Activated T-helper 1 cell treated with Interleukin-2 at 50 U/mL for 16 hours (primary cell): ENCODE measurements at places on chromosomes 4 and X.

GRCh38 chr4:16721613-16722291 lies 176.7 kb downstream of the LDB2 start:
- DNase-seq: no peak

GRCh38 chr4:147060151-147060931 lies 114.7 kb upstream of the TTC29 start:
- no peak for DNase-seq

GRCh38 chr4:112516066-112516470 lies at the start of gene NEUROG2:
Gene NEUROG2 (minus strand): TSS chr4:112516180. CDS start chr4:112515475, 705 bp downstream.
- DNase-seq: no peak

DNA sequence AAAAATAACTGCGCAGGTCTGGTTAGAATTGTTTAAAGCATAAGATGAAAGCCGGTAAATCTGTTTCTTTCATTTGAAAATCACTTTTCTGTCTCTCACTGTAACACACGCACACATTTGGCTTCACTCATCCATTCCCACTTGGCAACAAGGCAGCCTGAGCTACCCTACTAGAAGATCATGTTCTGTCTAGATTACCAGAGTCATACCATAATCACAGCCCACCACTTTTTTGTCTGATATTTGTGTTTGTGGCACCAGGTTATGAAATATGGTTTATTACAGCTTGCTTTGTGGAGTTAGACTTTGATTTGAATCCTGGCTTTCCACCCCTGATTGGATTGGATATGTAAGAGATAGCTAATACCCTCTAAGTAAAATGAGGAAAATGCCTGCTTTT lies 2.2 kb downstream of the USO1 start:
- no peak for DNase-seq

GRCh38 chr4:22514001-22514400 lies 1.9 kb downstream of the ADGRA3 start:
- DNase-seq: no peak

DNA sequence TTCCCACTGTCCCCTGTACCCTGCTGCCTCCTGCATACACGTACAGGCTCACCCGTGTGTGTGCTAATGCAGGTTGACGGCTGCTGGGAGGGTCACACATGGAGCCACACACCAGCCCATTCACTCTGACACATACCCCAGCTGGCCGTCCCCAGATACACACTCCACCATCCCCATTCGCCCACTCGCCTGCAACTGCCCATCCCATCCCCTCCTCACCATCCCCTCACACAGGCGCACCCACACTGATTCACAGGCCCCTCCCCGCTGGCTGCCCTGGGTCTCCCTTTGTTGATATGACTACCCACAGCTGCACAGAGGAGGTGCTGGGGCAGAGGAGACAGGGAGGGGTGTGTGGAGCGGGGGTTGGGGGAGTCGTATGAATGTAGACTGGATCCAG lies 25.7 kb downstream of the PJA1 start:
- DNase-seq: no peak

- no peak for DNase-seq
Observed at GRCh38 chrX:19070555-19070994, 51.7 kb downstream of the ADGRG2 start.

DNA sequence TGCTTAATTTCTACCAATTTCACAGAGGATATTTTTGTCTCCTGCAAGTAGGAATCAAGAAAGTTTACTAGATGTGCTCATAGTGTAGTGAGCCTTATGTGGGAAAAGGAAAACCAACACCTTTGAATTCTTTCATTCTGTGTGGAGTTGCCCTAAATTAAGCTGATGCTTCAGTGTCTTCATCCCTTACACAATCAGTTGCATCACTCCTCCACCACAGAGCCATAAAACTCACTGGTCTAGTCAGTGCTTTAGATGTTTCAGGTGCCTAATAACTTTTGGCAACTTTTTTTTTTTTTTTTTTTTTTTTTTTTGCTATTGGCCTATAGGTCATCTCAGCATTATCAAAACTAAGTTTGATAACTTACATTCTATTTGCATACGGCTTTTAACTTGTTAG lies 41.5 kb downstream of the HHIP start:
- no peak for DNase-seq

- no peak for DNase-seq
Observed at GRCh38 chr4:144831971-144832370, 186.0 kb downstream of the HHIP start.

DNA sequence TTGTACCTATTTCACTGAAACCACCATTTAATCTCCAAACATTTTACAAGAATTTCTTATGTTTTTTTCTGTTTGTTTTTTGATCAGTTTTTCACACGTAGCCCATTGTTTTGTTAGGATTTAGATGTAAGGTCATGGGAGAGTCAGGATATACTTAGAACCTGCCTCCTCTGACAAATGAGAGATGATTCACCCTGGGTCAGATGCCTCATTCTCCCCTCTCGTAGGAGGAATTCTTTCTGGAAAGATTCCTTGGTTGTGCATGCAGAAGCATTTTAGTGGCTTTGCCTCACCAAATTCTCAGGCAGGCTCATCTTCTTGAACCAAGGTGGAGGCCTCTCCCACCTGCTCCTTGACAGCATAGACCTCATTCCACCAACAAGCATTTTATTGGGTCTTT lies 599.3 kb downstream of the SPRY1 start:
- DNase-seq: no peak

- peak; percentile 7 for DNase-seq
Observed at GRCh38 chr4:183182873-183183725, 84.0 kb downstream of the WWC2 start.

DNA sequence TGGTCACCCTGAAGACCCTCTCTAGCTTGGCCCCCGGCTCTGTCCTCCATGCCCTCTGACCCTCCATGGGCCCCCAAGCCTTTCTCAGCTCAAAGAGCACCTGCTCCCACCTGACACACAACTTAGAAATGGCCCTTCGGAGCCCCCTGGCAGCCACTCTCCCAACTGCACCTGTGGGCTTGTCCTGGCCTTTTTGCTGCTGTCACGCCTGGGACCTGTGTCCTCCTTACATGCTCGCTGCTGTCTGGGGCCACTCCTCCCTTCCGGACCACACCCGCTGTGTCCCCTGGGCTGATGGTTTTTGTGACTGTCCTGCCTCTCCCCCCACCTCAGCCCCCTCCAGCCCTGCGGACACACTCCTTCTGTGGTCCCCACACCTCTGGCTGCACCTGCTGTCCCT lies 106.2 kb upstream of the AFAP1 start:
- DNase-seq: no peak

DNA sequence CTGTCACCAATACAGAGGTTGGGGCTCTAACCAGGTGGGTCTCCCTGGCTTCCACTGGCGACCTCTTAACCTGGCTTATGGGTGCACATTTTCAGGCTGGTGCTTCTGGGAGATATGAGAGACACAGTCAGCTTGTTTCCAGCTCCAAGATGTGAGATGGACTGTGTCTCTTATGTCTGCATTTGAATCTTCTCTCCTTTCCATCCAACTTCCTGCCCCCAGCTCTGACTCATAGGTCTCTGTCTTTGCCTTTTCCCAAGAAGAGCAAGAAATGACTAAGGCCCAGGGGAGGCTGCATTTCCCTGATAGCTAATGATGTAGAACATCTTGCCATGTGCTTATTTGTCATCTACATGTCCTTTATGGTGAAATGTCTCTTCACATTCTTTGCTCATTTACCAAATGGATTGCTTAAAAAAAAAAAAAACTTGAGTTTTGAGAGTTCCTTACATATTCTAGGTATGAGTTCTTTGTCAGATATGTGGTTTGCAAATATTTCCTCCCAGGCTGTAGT lies 3.2 kb upstream of the UXT start:
- no peak for DNase-seq

GRCh38 chr4:25402521-25402920 lies 25.5 kb downstream of the ANAPC4 start:
- DNase-seq: no peak

DNA sequence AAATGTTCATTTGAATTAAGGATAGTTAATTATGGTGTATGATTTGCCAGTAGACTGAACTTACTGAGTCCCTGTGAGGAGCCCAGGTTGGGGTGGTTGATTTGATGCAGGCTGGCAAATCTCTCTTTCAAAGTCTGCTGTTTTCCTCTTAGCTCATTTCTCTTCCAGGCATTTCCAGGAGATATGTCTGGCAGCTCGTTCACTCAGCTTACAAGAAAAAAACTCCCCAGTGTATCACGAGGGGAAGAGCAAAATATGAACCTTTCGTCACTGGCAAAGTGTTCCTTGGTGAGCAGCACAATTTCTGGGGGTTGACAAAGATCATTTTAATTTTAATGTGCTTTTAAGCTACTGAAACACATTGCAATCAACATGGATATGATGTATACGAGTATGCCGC lies 244.2 kb downstream of the CBLL2 start:
- no peak for DNase-seq

GRCh38 chr4:41785665-41786064 lies 37.1 kb upstream of the PHOX2B start:
- DNase-seq: no peak

- DNase-seq: no peak
Observed at GRCh38 chr4:124266721-124267120, 445.8 kb downstream of the ANKRD50 start.

DNA sequence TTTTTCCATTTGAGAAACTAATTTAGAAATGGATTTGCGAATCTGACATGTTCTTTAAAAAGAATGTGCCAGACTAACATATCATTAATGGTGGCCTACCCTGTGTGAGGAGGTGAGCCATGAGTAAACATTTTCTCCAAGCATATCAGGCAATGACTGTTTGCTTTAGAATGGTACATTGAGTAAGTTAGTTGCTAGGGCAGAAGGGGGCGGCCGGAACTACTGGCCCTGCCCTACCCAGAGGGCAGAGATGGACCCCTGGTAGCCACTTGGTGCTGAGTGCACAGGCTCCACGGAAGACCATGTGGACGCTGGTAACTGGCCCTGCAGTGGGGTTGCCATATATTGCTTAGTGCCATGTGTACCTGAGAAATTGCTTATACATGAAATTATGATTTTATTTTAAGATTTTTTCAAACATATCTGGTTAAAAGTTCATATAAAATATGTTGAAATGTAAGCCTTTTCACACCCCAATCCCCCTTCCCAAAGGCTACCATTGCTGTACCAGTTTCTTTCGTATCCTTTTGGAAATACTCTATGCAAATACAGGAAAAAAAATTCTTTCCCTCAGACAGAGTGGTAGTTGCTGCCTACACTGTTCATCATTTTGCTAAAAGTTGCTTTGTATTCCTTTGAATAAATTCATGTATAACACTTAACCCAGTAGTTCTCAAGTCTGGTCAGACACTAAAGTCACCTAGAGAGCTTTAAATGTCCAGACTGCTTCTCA lies 8.8 kb downstream of the FNIP2 start:
- no peak for DNase-seq
